ENCODE measurements at places on chromosomes 1 and 21.

GRCh38 chr1:58223522-58223921 is 323.0 kb downstream of the OMA1 start:
- DNase-seq: no peak

GRCh38 chr1:237032029-237032428 is 10.0 kb upstream of the RYR2 start:
- DNase-seq: no peak

DNA sequence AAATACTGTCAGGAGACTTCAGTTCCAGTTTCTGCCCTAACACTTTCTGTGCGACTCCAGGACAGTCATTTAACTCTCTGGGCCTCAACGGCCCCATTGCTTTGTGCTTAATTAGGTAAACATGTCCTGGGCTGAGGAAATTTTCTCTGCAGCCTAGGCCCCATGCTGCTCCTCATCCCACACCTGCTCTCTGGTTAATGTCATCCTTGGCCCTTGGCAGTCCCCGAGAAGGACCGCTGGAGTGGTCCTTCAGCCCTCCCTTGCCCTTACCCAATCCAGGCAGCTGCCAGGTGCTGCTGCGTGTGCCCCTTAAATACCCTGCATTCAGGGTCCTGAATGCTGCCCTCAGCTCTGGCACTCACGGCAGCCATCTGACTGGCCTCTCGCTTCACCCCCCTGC is 18.7 kb downstream of the UBL4B start:
- DNase-seq: no peak

DNA sequence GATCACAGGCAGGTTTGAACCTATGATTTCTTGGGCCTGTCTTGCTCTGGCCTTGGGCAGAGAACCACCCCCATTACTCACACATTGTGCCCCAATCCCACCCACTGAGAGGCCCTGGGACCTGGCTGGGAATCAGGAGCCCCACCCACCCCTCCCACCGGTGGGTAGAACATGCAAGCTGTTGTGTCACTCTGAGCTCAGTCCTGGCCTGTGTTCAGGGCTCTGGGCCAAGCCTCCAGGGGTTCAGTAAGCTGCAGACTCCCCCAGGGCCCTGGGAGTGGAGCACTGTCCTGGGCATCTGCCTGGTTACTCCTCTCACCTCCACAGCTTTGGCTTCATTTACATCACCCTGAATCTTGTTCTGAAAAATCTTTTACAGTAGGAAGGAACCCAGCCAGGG is 270.5 kb downstream of the RRAGC start:
- DNase-seq: no peak
